ENCODE measurements at places on chromosomes 16 and 17.

DNA sequence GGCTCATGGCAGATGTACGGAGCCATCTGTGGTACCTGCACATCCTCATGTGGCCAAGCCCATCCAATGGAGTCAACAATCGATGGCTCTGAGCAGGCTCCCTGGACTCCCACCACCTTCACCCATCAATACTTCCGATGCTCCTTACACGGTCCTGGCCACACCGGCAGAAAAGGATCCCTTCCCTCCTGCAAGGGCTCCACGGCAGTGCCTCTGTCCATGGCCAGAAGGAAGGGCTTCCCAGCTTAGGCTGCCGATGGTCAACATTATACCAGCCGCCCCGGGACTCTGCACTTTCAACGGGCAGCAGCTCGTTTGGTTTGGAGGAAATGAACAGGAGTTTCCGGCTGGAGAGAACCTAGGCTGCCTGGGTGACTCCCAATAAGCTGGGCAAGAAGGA is 13.2 kb downstream of the SLX4 start:
- no peak for DNase-seq
- no peaks in the 10 kb centered on the region for H3K4me1 ChIP-seq
- H3K4me3 ChIP-seq = no peak overlapping the region
- H3K36me3 ChIP-seq = peaks cover 4% of the 10 kb centered on the region
- no peaks in the 10 kb centered on the region for H3K27me3 ChIP-seq
- no peak overlapping the region for H3K27ac ChIP-seq

- DNase-seq = no peak
- no peaks in the 10 kb centered on the region for H3K36me3 ChIP-seq
- H3K27ac ChIP-seq = no peak overlapping the region
- peaks cover 5% of the 10 kb centered on the region for H3K4me1 ChIP-seq
- H3K4me3 ChIP-seq = peak overlapping the region; percentile 83
Observed at GRCh38 chr16:80932708-80933095, 74.0 kb downstream of the CMC2 start.

GRCh38 chr16:30660424-30661261 is 2.4 kb downstream of the FBRS start:
- peaks cover 57% of the 10 kb centered on the region for H3K4me1 ChIP-seq
- DNase-seq = peak; percentile 88
- H3K27me3 ChIP-seq = no peaks in the 10 kb centered on the region
- peaks cover 48% of the 10 kb centered on the region for H3K36me3 ChIP-seq
- peak overlapping the region; percentile 88 for H3K4me3 ChIP-seq
- peak overlapping the region; percentile 44 for H3K27ac ChIP-seq

DNA sequence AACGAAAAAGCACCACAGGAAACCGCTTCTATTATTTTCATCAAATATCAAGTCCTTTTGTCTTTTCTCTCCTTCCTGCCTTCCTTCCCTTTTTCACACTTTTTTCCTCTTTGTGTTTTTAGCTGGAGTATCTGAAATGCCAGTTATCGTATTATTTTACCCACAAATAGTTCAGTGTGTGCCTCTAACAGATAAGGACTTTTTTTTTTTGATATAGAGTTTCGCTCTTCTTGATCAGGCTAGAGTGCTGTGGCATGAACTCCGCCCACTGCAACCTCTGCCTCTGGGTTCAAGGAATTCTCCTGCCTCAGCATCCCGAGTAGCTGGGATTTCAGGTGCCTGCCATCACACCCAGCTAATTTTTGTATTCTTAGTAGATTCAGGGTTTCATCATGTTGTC is 10.7 kb downstream of the DNAAF1 start:
- DNase-seq = no peak
- no peak overlapping the region for H3K4me3 ChIP-seq
- peaks cover 33% of the 10 kb centered on the region for H3K27me3 ChIP-seq
- no peaks in the 10 kb centered on the region for H3K36me3 ChIP-seq

GRCh38 chr17:80529104-80529903 is 15.3 kb upstream of the RPTOR start:
- H3K27me3 ChIP-seq = peaks cover 13% of the 10 kb centered on the region
- H3K27ac ChIP-seq = no peak overlapping the region
- H3K36me3 ChIP-seq = no peaks in the 10 kb centered on the region
- DNase-seq = no peak

- H3K4me3 ChIP-seq = peak overlapping the region; percentile 78
- peaks cover 100% of the 10 kb centered on the region for H3K4me1 ChIP-seq
- DNase-seq = peak; percentile 75
- no peaks in the 10 kb centered on the region for H3K27me3 ChIP-seq
- H3K27ac ChIP-seq = peak overlapping the region; percentile 97
- peaks cover 2% of the 10 kb centered on the region for H3K36me3 ChIP-seq
Observed at GRCh38 chr16:12535535-12536411, 267.9 kb downstream of the CPPED1 start.

DNA sequence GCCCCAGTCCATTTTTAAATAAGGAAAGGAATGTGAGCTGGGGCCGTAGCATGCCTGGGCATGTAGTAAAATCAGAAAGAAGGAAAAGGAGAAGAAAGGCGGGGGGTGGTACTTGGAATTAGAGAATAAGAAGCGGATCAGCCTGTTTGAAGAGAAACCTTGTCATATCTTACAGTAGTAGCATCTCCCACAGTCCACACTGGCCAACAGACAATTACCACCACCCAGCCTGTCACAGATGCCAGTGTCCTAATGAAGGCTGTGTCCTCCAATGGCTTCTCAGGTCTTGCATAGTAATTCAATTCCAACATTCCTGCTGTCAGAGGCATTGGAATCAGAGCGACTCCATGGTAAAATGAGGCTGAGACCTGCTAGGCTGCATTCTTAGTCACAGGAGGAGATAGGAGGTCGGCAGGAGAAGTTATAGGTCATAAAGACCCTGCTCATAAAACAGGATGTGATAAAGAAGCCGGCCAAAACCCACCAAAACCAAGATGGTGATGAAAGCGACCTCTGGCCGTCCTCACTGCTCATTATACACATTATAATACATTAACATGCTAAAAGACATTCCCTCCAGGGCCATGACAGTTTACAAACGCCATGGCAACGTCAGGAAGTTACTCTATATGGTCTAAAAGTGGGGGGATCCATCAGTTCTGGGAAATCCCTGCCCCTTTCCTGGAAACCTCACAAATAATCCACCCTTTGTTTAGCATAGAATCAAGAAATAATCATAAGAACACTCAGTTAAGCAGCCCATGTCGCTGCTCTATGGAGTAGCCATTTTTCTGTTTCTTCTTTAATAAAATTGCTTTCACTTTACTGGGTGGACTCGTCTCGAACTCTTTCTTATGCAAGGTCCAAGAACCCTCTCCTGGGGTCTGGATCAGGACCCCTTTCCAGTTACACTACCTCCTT is 9.6 kb upstream of the AKAP10 start:
- DNase-seq = no peak
- peaks cover 16% of the 10 kb centered on the region for H3K27me3 ChIP-seq
- no peak overlapping the region for H3K4me3 ChIP-seq
- H3K4me1 ChIP-seq = peaks cover 1% of the 10 kb centered on the region

- peaks cover 29% of the 10 kb centered on the region for H3K4me1 ChIP-seq
- no peak overlapping the region for H3K4me3 ChIP-seq
- peaks cover 48% of the 10 kb centered on the region for H3K27me3 ChIP-seq
- no peak for DNase-seq
Observed at GRCh38 chr17:56679777-56680422, 86.4 kb downstream of the NOG start.

- peaks cover 29% of the 10 kb centered on the region for H3K4me1 ChIP-seq
- H3K36me3 ChIP-seq = no peaks in the 10 kb centered on the region
- no peaks in the 10 kb centered on the region for H3K27me3 ChIP-seq
- no peak overlapping the region for H3K4me3 ChIP-seq
- no peak for DNase-seq
Observed at GRCh38 chr17:3918372-3919122, 2.3 kb upstream of the P2RX1 start.

DNA sequence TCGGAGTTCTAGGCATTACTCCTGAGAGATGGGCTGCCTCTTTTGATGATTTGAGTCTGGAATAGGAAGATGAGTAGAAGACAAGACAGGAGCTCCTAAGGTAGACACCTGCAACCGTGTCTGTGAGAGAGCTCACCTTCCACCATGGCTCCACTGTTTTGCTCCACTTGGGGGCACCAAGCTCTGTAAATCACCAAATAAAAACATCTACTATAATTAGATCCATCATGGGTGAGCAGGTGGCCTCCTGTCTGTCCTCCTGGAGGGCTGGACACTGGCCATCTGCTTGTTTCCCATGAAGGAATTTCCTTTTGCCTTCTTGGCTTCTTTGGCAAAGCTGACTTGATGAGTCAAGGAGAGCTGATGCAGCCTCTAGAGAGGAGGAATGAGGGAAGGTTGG is 179.0 kb downstream of the HAPSTR1 start:
- peaks cover 13% of the 10 kb centered on the region for H3K27me3 ChIP-seq
- H3K4me3 ChIP-seq = no peak overlapping the region
- H3K27ac ChIP-seq = no peak overlapping the region
- no peaks in the 10 kb centered on the region for H3K4me1 ChIP-seq
- DNase-seq = no peak

DNA sequence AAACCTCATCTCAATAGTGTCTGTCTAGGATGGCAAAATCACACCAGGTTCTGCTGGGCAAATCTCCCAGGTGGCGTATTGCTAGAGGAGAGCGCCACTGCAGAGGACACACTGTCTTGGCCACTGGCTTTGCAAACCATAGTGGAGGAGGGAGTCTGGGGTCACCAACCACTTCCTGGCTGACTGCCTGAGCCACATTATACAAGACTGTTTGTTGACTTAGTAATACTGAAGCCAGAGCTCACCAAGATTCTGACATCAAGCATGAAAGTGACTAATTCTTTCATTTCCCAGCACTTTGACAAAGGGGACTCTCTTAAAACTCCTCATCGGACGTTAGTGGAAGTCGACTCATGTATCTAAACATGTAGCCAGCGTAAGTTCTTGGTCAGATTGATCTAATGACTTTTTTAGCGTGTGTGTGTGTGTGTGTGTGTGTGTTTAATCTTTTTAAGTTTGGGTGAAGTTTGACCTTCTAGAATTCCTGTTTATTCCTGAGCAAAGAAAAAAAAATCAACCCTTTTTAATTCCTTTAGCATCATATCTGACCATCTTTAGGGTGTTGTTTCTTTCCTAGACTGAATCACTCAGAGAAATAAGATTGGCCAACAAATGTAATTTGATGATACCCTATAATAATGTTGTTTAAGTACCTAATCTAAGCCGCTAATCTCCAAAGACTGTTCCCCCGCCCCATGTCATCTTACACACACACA is 13.7 kb downstream of the PITPNC1 start:
- no peaks in the 10 kb centered on the region for H3K27me3 ChIP-seq
- peak; percentile 85 for DNase-seq

- H3K36me3 ChIP-seq = no peaks in the 10 kb centered on the region
- H3K27ac ChIP-seq = no peak overlapping the region
- peak; percentile 25 for DNase-seq
- H3K27me3 ChIP-seq = no peaks in the 10 kb centered on the region
- no peaks in the 10 kb centered on the region for H3K4me1 ChIP-seq
Observed at GRCh38 chr17:63140255-63140654, 174.2 kb downstream of the TANC2 start.

- H3K4me3 ChIP-seq = no peak overlapping the region
- no peak overlapping the region for H3K27ac ChIP-seq
- H3K36me3 ChIP-seq = no peaks in the 10 kb centered on the region
Observed at GRCh38 chr17:81433656-81434055, 38.4 kb downstream of the BAHCC1 start.

DNA sequence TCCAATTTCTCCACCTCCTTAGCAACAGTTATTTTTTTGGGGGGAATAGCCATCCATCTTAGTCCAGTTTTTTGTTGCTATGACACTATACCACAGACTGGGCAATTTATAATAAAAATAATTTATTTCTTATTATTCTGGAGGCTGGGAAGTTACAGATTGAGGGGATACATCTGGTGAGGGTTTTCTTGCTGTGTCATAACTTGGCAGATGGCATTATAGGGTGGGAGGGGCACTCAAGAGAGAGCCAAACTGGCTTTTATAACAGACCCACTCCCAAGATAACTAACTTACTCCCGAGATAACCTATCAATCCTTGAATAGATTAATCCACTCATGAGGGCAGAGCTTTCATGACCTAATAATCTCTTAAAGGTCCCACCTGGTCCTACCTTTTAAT is 84.2 kb downstream of the ABCA8 start:
- no peak for DNase-seq
- H3K4me1 ChIP-seq = no peaks in the 10 kb centered on the region
- H3K27me3 ChIP-seq = peaks cover 8% of the 10 kb centered on the region
- no peak overlapping the region for H3K4me3 ChIP-seq
- H3K27ac ChIP-seq = no peak overlapping the region

GRCh38 chr16:4591706-4592470 is 22.8 kb downstream of the UBALD1 start:
- no peaks in the 10 kb centered on the region for H3K36me3 ChIP-seq
- no peak overlapping the region for H3K4me3 ChIP-seq
- H3K4me1 ChIP-seq = no peaks in the 10 kb centered on the region
- no peak for DNase-seq
- H3K27me3 ChIP-seq = no peaks in the 10 kb centered on the region

- peaks cover 11% of the 10 kb centered on the region for H3K4me1 ChIP-seq
- peaks cover 17% of the 10 kb centered on the region for H3K36me3 ChIP-seq
- no peak overlapping the region for H3K4me3 ChIP-seq
- H3K27me3 ChIP-seq = no peaks in the 10 kb centered on the region
- H3K27ac ChIP-seq = peak overlapping the region; percentile 68
Observed at GRCh38 chr17:80290156-80290555, 29.5 kb downstream of the RNF213 start.

DNA sequence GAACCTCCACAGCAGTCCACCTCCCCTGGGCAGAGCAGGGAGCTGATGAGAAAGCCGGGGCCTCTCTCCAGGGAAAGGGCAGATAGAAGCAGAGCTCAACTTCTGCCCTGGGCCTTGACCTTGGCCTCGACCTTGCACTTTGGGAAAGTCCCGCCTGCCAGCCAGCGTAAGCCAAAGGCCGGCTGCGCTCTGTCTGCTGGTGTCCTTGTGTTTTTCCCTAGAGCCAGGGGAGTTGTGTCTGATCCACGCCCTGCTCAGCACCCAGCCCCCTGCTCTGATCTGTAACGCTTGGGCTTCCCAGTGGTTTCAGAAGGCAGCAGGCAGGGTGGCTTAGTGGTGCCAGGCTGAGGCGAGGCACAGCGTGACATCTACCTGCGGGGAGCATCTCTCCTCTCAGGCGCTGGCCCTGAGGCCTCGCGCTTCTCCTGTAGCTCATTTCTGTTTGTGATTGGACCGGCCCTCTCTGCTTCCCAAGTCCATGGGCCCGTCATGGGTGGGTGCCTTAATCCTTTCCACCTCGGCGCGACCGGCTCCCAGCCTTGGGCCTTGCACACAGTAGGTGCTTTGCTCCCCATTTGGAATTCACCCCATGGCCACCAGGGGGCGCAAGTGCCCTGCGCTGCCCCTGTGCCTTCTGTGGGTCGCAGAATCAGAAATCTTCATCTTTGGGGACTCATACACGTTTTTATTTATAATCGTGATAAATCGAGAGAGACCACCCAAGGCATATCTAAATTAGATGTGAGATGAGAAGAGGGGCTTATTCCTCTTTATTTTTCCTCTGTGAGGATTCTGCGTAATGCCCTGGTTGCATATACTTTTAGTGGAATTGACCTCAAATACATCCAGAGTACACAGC is 24.2 kb downstream of the SGSH start:
- no peak overlapping the region for H3K27ac ChIP-seq
- H3K27me3 ChIP-seq = no peaks in the 10 kb centered on the region
- peaks cover 6% of the 10 kb centered on the region for H3K4me1 ChIP-seq
- peak; percentile 79 for DNase-seq
- H3K36me3 ChIP-seq = no peaks in the 10 kb centered on the region

GRCh38 chr17:56157845-56158244 is 4.6 kb downstream of the ANKFN1 start:
- H3K27me3 ChIP-seq = peaks cover 18% of the 10 kb centered on the region
- H3K4me3 ChIP-seq = no peak overlapping the region
- no peak overlapping the region for H3K27ac ChIP-seq
- H3K36me3 ChIP-seq = no peaks in the 10 kb centered on the region
- H3K4me1 ChIP-seq = no peaks in the 10 kb centered on the region
- DNase-seq = no peak

All from activated T-cell treated with anti-CD3 and anti-CD28 coated beads, Interleukin-2, amount 50 U/mL, for 72 hours (primary cell).